ENCODE measurements at places on chromosomes 16 and 17.

DNA sequence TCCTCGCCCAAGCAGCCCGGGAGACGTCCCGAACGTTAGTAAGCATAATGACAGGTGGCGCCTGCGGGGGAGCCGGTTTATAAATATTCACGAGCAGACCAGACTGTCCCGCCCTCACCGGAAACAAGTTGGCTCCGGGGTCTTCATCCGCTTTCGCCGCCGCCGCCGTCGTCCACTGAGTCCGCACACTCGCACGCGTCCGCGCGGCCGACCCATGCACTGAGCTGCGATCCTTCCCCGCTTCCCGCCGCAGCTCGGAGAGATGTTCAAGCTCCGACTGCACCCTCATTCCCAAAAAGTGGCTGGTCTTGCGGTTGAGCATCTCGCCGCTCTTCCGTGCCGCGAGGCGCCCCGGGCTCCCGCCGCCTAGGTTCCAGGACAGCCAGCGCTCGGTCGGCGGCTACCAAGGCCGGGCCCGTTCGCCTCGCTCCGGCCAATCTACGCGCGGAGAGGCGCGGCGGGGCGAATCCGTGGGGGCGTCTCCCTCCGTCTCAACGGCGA, 385 bp downstream of the CFAP119 start:
- DNase-seq: peak; percentile 36

- DNase-seq: no peak
Observed at GRCh38 chr16:53732296-53732929, 28.5 kb downstream of the FTO start.

DNA sequence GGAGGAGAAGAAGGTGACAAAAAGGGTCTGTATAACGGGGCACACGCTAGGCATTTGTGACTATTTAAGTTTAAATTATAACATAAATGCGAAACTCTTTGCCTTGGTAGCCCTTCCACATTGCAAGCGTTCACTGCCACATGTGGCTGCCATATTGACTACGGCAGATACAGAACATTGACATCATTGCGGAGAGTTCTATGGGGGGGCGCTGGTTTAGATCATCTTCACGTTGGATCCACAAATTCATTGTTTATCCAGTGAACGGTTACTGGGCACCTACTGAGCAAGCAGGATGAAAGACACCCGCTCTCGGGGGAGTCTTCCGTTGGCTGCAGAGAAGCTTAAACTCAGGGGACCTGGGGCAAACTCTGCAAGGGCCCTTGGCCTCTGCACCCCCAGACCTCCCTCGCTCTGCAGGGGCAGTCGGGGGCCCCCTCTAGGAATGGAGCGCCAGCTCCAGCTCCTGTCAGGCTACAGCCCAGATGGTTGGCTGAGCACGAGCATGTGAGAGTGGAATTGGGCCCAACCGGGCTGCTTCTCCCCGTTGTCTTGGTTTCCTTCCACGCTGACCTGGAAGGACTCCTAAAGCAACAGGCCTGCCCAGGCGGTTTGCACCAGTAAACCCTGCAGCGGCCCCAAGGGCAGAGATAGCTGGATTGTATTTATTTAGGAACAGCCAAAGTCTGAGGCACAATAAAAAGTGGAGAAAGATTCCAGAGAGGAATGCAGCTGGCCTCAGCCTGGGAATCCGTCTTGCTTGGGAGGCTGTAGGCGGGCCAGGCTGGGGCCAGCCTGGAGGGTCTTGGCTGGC, 172.2 kb downstream of the SEC14L1 start:
- peak; percentile 79 for DNase-seq

- no peak for DNase-seq
Observed at GRCh38 chr17:16378636-16379282, 2.1 kb upstream of the UBB start.

DNA sequence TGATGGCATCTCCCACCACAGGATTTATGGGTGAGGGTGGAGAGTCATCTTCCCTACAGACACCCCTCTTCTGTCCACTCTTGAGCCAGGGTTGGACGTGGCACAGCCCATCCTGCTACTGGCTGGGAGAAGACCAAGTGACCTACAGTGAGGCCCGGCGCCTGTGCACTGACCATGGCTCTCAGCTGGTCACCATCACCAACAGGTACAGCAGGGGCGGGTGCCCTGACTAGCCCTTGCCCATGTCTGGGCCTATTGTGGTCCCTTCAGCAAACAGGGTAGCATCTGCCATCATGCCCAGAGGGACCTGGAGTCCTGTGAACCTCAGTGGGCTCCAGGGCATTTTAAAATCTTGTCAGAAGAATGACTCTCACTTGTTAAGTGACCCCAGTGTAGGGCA, 48.2 kb downstream of the MRC2 start:
- no peak for DNase-seq

DNA sequence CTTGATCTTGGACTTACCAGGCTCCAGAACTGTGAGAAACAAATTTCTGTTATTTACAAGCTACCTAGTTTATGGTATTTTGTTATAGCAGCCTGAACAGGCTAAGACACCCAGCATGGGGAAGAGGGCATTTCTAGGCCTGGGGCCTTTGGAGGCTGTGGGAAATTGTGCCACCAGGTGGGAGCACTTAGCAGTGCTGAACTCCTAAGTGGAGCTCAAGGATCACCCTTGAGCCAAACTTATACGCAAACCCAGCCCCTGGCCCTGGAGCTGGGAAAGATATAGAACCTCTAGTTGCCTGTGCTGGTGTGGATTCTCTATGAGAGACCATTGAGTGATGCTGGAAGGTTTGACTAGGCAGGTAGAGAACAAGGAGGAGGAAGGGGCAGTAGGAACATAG, 36.1 kb downstream of the MIS12 start:
- no peak for DNase-seq

- DNase-seq: no peak
Observed at GRCh38 chr17:21817791-21818364, 125.6 kb downstream of the KCNJ18 start.

- no peak for DNase-seq
Observed at GRCh38 chr16:2468233-2468724, 2.8 kb upstream of the NTN3 start.

DNA sequence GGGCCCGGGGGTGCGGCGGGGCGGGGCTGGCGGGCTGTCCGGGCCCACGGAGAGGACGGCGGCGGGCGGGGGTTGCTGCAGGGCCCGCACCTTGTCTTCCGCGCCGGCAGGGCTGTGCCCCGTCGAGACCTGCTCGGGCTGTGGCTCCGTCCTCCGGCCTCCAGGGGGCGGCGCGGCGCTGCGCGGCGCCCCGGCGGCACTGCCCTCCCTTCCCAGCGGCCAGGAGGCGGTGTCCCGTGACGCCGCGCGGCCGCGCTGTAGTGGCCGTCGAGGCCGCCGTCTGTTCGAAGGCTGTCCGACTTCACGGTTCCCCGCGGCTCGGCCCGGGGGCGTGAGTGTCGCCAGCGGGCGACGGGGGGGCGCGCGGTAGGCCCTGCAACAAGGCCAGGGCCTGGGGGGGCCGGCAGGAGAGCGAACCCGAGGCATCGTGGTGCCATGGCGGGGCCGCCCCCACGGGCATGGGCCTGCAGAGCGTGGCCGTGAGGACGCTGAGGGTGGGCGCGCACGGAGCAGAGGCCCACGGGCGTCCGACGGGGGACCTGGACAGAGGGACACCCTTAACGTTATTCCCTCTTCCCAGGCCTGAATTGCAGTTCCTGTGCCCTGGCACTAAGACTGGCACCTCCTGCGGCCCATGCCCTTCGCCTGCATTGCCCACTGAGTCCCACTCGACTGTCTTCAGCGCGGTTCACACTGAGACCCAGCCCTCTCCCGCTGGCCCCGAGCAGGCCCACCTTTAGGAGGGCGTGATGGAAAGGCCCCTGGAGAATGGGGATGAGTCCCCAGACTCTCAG, at the start of gene PLEKHG4:
TSS of gene PLEKHG4 (plus strand) at position 237 of the 794 bp plus-strand sequence. CDS start at position 750, 513 bp downstream.
- DNase-seq: peak; percentile 85

DNA sequence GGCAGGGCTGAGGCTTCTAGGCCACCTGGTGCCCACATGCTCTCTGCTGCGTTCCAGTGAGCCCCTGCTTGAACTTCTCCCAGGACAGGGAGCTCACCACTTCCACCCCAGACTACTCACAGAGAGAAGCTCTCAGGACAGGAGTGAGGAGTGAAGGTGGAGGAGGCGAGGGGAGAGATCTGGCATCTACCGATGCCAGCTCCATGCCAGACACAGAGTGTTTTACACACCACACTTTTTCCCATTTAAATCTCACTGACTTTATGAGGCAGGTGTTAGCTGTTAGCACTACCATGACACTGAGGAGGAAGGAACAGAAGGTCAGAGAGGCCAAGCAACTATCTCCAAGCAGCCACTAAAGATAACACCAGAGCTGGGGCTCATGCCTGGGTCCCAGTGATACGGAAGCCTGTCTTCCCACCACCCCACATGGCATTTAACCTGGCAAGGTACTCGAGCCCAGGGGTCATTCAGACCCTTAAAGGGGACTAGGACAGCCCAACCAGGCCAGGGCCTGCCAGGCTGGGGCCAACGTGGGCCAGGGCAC, 6.8 kb downstream of the FAM83G start:
- DNase-seq: no peak

DNA sequence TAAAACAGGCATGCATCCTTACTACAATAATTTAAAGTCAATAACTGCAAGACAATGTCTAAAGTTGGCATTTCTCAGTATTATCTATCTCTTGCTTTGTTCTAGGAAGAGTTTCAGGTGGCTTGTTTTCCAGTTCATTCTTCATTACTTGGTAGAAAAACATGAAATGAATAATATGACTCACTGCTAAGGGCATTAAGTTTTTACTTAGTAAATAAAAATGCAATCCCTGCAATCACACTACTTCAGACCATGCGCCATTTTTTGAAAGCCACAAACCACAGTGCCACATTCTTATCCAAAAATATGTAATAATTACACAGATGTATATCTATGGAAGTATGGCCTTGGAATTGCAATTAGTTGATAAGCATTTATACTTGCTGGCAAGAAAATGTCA, 55.4 kb downstream of the CREBBP start:
- DNase-seq: peak; percentile 50

DNA sequence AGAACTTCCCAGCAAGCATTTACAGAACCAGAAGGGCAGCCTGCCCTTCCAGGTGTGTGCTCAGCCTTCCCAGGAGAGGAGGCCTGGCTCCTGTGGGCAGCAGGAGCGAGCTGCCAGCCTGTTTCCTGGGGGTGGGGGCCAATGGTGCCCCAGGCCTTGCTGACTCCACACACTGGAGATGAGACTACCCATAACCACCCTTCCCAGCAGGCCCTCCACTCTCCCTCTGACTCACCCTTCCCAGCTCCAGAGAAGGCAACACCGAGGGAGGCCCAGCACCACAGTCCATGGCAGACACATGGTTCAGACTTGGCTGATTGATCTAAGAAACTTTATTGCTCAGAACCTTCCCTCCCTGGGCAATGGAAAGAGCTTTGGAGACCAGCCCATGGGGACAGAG, 1.8 kb upstream of the PRSS53 start:
- DNase-seq: peak; percentile 56

DNA sequence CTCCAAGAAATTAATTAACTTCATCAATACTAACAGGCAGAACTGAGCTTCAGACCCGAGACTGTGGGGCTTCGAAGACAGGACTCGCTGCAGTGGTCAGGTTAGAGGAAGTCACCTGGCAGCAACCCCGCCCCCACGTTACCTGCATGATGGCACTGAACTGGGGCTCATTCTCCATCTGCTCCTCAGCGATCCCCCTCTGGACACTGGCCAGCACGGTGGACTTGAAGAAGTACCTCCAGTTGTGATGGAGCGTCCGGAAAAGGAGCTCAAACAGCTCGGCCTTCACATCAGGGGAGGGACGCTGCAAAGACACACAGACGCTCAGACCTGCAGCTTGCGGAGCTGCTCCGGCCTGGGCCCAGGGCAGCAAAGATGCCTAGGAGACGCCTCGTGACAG, 40.9 kb upstream of the GSG1L start:
- DNase-seq: no peak

DNA sequence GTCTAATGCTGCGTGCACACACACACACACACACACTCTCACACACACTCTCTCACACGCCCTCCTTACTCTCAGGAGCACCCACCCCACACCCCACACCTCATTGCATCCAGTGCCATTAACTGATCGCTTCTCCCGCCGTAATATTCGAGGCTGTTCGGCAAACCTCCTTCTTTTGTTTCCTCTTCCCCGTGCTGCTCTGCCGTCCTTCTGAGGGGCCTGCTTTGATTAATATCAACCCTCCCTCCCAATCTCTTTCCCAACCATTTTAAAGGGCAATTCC, 156.2 kb upstream of the TNRC6C start:
- DNase-seq: no peak

GRCh38 chr17:10836145-10836544, 1.7 kb downstream of the PIRT start:
- no peak for DNase-seq

GRCh38 chr16:50384500-50385135, 15.8 kb upstream of the BRD7 start:
- no peak for DNase-seq

GRCh38 chr17:2634361-2634960, 41.0 kb downstream of the PAFAH1B1 start:
- no peak for DNase-seq

GRCh38 chr16:22346483-22346882, 27.9 kb downstream of the CDR2 start:
- DNase-seq: no peak

DNA sequence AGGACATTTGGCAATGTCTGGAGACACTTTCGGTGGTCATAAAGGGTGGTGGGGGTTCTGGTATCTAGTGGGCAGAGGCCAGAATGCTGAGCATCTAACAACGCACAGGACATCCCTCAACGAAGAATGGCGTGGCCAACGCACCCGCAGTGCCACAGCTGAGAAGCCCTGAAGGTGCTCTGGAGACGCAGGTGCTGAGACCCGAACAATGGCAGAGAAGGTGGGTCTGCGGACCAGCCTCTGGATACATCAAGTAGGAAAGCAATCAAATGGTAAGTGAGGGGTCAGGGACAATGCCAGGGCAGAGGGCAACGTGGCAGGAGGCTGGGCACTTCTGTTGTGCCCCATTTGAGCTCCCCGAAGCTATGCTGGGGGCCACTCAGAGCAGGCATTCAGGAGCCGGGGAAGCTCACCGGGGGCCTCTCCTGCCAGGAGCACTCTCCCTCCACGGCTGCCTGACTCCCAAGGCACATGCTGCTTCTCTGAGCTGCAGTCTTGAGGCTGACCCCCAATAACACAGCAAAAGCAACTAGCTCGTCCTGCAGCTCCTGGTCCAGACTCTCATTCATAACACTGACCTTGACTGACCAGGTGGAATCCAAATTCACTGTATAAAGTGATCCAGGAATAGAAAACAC, 26.0 kb downstream of the SPHK1 start:
- DNase-seq: no peak

- no peak for DNase-seq
Observed at GRCh38 chr16:87380881-87381280, 2.7 kb downstream of the FBXO31 start.

DNA sequence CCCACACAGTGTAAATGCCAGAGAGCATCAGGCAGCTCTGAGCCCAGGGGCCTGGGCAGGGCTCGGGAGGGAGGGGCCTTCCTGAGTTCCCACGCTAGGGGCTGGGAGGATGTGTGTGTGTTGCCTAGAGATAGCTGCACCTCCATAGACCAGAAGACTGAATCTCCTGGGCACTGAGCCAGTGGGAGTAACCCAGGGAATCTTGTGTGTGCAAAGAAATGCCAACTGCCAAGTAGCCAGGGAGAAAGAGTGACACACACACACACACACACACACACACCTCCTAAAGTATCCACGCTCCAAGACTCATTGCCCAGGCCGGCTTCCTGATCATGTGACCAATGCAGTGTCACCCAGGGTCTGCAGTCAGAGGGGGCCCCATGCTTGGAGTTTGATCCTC, 166.2 kb upstream of the RPL38 start:
- DNase-seq: no peak

GRCh38 chr16:66091471-66091891, 275.0 kb upstream of the CDH5 start:
- DNase-seq: peak; percentile 55

- DNase-seq: no peak
Observed at GRCh38 chr17:81808778-81809555, 5.0 kb downstream of the GCGR start.

GRCh38 chr17:6286233-6286632, 148.7 kb downstream of the AIPL1 start:
- no peak for DNase-seq

All from AG08395 (cell line).